NCI-H187 (cell line): ENCODE measurements at places on chromosomes 5 and 9.
A peak's percentile ranks its signal among the peaks of the same experiment; 100 is the strongest.

DNA sequence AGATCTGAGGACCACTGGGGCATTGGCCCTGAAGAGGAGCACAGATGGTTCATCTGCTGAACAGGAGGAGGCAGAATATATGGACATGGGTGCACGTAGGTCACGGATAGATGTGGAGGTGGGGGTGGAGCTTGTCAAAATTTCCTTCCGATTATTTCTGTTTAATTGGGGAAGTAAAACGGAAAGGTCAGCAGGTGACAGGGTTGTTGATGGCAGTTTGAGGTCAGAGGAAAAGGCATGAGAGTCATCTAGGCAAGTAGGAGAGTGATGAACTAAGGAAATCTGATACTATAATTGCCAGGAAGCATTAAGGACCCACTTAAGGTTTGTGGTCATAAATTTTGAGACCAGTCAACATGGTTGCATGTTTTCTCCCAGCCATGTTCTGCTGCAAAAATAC lies 8.4 kb upstream of the FAM81B start:
- peak; percentile 25 for DNase-seq

GRCh38 chr9:124079176-124079925 lies 67.8 kb downstream of the LHX2 start:
- no peak for DNase-seq

DNA sequence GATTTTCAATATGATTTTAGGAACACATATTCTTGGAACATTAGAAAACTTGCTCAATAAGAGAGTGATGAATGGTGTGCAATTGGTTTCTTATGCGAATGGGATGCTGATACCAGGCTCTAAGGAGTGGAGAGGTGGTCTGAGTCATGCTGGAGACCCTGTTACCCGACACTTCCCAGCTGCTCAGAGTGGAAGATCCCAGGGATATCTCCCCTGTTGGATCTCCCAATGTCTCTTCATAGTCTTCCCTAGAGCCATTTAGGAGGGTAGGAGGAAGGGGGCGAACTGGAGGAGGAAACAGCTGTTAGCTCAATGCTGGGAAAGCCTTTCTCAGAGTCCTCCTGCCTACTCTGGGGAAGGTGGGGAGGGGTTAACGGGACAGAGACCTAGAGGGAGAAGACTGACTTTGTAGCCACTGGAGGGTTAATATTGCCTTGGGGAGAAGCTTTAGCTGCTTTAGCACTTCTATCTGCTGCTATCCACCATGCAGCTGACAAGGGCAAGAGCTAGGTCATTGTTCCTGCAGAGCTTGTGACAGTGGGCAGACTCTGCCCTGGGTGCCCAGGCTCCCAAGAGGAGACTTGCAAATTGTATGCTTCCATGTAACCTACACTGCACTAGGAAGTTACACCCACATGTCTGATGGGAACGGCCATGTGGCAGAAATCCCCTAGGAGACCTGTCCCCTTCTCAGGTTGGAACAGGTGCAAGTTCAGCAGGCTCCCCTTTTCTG lies 301.0 kb downstream of the GADD45G start:
- DNase-seq, result no peak

DNA sequence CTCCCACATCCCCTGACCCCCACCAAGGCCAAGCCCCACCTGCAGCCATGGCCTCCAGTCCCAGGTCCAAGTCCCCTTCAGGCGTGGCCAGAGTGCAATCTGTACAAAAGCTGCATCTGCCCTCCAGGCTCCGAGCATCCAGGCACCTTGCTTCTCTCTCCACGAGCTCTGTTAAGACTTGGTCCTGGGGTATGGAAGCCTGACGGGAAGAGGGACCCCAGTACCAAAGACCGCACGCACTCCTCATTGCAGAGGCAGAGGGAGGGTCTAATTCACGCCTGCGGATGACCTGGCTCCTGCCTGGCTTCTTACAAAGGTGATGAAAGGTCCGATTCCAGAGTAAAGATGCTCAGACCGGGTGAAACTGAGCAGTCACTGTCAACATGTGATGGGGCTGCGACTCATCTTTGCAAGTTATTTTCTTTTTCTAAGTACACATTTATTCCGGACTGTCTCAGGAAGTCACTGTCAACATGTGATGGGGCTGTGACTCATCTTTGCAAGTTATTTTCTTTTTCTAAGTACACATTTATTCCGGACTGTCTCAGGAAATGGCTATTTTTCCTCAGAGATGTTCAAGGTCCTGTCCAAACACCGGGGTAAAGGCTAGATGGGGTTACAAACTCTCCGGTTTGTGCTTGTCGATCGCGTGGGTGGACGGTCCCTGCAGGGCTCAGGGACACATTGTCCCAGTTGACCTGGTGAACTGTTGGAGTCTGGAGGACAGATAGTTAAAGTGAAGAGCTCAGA lies 252.0 kb upstream of the IRX4 start:
- no peak for DNase-seq

- no peak for DNase-seq
These were observed 301.6 kb downstream of the NR2F1-AS1 start for GRCh38 chr5:93279296-93279963.

DNA sequence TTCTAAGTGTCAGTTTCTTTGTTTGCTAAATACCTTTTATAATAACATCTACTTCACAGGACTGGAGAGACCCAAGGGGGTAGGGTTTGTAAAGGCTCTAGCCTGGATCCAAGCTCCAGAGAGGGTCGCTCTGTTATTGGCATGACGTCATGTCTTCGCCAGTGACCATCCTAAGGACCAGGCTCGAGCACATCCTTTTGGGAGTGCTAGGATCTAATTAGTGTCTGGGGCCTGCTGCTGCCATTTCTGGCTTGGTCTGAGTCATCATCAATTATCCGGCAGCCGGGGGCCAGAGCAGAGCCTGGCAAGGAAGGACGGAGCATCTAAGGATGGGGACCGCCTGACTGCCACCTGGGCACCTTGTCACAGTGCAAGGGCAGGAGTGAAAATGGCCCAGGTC lies 153.0 kb downstream of the NSG2 start:
- DNase-seq, result no peak

GRCh38 chr5:142473038-142473437 lies 148.2 kb upstream of the SPRY4 start:
- no peak for DNase-seq
